Sigmoid colon (tissue), 7 donors: ENCODE measurements at places on chromosomes 7 and 10. TPM values are rescaled to one million over a fixed set of nuclear protein-coding genes. Genes with fewer than 3 reads are reported as not detected.

GRCh38 chr10:18157881-18158280 is 17.7 kb downstream of the CACNB2 start:
- no peak for DNase-seq

DNA sequence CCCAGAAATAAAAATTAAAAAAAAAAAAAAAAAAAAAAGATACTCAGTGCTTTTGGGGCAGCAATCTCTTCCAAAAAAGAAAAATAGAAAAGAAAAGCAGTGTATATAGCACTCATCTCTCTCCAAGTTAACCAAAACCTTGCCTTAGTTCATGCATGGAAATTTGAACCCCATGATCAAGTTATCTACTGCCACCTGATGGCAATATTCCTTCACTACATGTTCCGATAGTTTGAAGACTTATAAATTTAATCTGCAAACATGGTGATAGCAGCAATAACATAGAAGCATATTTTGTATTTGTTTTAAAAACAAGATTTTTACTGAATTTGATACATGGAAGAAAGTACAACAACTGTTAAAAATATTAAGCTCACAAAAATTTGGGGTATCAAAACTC is 48.6 kb upstream of the SLIT1 start:
- DNase-seq = no peak

DNA sequence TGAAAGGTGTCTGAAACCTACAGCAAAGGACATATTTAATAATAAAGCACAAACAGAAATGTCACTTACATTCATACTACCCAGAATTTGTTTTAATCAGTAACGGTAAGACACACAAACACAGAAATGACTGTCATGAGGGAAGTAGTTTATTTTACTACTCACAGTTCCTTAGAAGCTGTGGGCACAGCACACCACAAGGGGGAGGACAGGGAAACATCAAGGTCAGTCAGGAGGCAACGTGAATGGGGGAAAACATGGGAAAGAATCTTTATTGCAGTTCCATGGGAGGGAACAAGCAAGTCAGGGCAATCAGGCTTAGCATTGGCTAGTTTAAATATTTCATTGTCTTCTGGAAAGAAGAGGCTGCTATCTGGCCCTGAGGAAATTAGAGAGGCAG is 123.8 kb upstream of the PDSS1 start:
- DNase-seq = no peak

GRCh38 chr7:51973939-51974338 is 657.3 kb upstream of the COBL start:
- no peak for DNase-seq

DNA sequence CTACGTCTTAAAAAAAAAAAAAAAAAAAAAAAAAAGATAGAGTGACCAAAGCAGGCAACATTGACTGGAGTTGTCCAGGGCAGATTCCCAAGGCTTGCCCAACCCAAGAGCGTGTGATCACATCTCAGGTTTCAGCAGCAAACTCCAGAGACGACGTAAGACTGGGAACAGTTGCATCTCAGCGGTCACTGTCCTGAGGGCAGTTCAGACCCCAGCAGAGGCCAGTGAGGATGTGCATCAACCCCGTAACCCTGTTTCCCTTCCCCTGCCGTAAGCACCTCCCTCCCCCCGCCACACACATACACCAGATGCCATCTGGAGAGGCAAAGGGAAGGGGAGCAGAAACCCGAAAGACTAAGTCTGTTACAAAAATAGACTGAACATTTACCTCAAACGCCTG is 19.3 kb upstream of the TOMM7 start:
- DNase-seq = peak; percentile 82

GRCh38 chr10:110460111-110460809 is 37.4 kb upstream of the DUSP5 start:
- no peak for DNase-seq

DNA sequence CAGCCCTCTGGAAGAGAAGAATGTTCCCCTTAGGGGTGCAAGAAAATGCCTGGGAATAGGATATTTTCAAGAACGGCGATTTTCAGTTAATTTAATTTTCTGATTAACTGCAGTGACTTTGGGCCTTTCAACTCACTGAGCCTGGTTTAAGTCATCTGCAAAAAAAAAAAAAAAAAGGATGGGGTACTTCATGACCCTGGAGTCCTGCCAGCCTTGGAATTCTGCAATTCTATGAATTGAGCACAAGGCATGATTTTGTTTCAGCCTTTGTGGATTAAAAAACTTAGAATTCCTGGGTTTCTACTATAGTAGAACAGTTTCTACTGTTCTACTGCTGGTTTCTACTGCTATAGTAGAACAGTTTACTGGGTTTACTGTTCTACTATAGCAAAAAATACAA is 58.3 kb upstream of the CALD1 start:
- peak; percentile 68 for DNase-seq

GRCh38 chr7:92435542-92435941 is 11.7 kb upstream of the GATAD1 start:
- no peak for DNase-seq

- DNase-seq = no peak
These were observed 2.1 kb downstream of the NHLRC2 start for GRCh38 chr10:113856563-113856962.

DNA sequence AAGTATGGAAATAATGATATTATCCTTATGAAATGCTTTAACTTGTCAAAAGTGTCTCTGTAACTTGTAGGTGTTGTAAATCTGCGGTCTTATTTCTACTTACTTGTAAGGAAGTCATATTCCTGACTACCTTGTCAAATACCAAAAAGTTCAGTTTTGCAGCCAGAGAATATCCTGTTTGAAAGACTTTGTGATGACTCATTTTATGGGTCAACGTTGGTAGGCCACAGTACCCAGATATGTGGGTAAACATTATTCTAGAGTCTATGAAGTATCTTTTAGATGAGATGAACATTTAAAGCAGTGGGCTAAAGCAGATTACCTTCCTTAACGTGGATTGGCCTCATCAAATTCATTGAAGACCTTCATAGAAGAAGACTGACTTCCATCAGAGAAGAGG is 195.3 kb downstream of the PPP1R9A start:
- DNase-seq = no peak

GRCh38 chr7:47497367-47498096 is 84.4 kb downstream of the TNS3 start:
- DNase-seq = no peak

- no peak for DNase-seq
These were observed 36.6 kb upstream of the CCAR1 start for GRCh38 chr10:68684413-68684812.

DNA sequence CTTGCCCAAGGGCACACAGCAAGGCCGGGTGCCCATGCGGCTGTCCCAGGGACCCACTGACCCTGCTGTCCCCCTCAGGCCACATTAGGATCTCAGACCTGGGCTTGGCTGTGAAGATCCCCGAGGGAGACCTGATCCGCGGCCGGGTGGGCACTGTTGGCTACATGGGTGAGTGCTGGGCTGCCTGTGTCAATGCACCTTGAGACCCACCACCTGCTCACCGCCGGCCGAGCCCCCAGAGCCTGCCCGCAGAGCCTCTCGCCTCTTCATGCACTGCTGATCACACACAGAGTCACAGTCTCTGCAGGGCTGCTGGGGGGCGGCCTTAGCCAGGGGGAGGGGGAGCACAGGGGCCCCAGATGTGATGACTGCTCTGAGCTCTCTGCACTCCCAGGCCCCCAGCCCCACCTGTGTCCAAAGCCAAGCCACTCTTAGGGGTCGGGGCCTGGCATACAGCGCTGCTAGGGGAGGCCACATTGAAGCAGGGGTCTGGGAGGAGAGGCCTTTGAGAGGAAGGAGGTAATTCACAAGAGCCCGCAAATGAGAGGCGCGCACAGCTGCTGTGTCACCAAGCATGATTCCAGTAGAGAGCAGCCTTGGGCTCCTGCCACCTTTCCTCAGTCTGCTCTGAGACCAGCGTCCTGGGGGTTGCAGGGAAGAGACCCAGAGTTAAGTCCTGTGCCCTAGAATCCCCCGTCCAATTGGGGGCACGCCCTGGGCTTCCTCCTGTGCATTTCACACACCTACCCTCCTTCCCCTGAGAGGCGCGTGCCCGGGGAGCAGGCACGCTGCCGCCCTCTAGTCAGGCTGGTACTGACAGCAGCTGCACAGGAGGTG is 100.4 kb downstream of the RGS10 start:
- DNase-seq = no peak

GRCh38 chr7:127250312-127251035 is 2.3 kb downstream of the GRM8 start:
- DNase-seq = no peak

The TSPAN14 gene
- 24.4 TPM for total RNA-seq

The NPC1L1 gene
- total RNA-seq = 0.33 TPM

The TMEM229A gene
- total RNA-seq = not detected

The ZC3HAV1L gene
- 11.8 TPM for total RNA-seq

The PIP gene
- total RNA-seq = not detected

The DGKI gene
- total RNA-seq = 2.2 TPM

The JCAD gene
- 141 TPM for total RNA-seq

The PAPOLB gene
- total RNA-seq = not detected

The TEX47 gene
- not detected for total RNA-seq

The HOXA4 gene
- 2.0 TPM for total RNA-seq

The ANKRD61 gene
- not detected for total RNA-seq

The GSDME gene
- total RNA-seq = 7.1 TPM

The PKD2L1 gene
- total RNA-seq = not detected
